Stimulated activated CD8-positive, alpha-beta memory T cell treated with anti-CD3 and anti-CD28 coated beads, Interleukin-15, amount 100 ng/mL, for 24 hours (primary cell): ENCODE measurements at places on chromosomes 1 and 21.

GRCh38 chr21:31536138-31536537, 123.4 kb upstream of the SOD1 start:
- no peak for DNase-seq

GRCh38 chr1:89847191-89847729, 26.4 kb downstream of the LRRC8D start:
- no peak for DNase-seq

GRCh38 chr21:33402001-33402979, 923 bp upstream of the IFNGR2 start:
- no peak for DNase-seq

- no peak for DNase-seq
Measured at GRCh38 chr1:8415526-8416278, 97.8 kb downstream of the SLC45A1 start.

DNA sequence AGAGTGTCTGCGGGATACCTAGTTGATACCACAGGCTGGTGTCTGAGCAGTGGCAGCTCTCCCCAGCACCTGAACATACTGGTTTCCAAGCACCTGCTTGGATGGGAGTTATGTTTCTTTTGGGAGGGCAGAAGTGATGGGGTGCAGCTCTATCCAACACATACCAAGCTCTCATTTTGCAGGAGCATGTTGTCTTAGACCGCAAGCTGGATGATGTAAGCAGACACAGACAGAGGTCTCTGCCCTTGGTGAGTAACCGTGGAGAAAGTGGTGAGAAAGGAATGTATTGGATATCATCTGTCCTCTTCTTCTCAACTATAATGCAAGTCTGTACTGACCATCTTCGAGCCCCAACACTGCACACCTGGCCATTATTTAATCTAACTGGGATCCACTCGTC, 37.4 kb downstream of the ZNF496 start:
- DNase-seq: no peak

DNA sequence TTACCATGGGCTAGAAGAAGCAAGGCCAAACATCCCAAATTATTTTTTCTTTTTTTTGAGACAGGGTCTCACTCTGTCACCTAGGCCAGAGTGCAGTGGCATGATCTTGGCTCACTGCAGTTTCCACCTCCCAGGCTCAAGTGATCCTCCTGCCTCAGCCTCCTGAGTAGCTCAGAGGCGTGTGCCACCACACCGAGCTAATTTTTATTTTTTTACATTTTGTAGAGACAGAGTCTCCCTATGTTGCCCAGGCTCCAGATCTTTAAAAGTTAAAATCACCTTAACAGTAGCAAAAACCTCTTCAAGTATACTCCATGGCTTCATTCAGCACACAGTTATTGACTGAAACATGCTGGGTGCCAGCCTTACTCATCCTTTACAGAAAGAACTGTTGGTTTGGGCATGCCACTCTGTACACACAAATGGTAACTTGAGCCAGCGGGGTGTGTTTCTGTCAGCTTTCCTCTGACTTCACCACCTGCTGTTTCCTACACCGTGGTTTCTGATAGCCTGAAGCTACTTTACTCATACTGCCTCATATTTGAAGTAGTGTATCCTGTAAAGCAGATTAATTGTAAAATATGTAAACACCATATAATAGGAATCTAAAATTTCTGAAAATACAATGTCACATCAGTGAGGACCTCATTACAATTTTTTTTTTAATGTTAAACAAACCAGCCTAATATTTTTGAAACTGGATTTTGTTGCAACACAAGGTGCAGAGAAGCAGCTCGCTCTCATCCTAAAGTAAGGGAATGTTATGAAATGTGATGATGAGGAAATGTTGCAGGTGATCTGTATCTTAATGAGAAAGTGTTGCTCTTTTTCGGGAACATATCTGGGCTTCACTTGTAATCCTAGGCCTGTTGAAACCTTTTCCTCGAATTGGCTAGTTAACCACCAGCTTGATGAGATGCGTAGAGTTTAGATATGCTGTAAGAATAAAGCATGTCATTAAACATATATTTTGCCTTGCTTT, 113.9 kb downstream of the ATP5PO start:
- DNase-seq: no peak

DNA sequence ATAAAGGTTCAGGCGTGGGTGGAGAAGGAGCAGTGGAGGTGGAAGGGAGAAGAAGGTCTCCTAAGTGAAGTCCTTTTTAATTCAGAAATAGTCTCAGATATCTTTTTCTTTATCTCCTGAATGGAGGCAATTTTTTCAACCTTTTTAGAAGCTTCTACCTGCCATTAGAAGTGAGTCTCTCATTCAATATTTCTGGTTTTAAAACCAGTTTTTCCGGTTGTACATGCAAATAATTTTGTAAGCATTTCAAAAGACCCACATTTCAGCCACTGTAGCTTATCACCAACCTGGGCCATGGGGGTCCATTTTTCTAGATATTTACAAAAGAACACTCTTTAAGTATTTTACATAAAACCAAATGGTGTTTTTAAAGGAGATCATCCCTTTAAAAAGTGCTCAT, 1280.2 kb downstream of the NCAM2 start:
- no peak for DNase-seq

- no peak for DNase-seq
Measured at GRCh38 chr1:234474375-234474774, 4.6 kb downstream of the TARBP1 start.

GRCh38 chr1:210361665-210362064, 33.0 kb downstream of the HHAT start:
- no peak for DNase-seq

DNA sequence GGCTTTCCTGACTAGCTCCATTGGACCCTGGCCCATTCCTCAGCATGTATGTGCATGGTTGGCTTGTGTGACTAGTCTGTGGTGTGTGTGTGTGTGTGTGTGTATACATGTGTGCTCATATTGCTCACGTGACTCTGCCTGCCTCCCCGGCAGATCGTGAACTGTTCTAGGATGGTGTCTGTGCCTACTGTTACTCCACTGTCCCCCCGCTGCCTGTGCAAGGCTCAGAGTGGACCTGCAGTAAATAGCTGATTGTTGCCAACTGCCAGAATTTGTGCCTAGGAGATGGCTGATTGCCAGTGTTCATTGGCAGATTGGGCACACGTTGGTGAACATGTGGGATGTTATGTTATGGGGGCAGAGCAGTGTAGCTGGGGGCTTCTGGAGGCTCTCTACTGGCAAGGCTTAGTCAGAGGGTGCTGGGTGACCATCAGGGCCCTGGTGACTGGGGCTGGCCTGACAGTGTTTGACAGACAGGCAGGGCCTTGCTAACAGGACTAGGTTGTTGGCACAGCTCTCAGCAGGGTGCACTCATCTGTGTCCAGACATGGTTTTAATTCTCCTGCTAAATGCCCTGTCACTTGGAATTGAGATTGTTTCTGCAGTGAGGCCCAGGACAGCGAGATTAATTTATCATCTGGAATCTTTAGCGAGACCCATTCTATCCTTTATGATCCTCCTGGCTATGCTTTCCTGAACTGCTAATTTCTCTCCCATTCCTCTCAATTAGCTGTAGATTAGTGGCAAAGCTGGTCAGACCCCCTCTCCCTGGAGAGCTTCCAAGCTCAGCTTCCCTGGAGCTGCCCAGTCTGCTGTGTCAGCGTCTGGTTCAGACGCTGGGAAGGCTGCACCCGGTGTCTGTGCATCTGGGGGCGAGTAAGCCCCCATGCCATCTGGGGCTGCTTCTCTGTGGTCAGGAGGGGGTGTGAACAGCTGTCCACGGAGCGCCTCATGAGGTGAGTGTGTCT, 20.8 kb downstream of the SLC6A17 start:
- DNase-seq: no peak

- DNase-seq: no peak
Measured at GRCh38 chr1:155529929-155530328, 32.7 kb downstream of the ASH1L start.

GRCh38 chr1:238964631-238965030, 421.7 kb upstream of the CHRM3 start:
- no peak for DNase-seq

- DNase-seq: no peak
Measured at GRCh38 chr1:86596224-86596623, 49.3 kb downstream of the CLCA4 start.

DNA sequence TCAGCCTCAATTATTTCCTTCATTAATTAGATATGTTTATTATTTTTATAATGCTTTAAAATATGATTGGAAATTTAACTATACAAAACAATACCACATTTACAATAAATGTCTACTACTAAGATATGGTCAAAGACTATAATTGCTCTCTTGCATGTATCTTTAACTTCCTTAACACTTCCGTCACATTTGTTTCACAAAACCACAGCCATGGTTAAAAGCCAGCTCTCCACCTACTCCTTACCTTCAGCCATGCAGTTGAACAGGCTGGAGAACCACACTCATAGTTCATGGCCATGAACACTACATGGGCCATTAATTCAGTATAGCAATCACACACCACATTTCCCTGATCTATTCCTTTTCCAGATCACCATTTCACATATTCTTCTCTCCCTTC, 72.2 kb downstream of the NME7 start:
- DNase-seq: no peak

DNA sequence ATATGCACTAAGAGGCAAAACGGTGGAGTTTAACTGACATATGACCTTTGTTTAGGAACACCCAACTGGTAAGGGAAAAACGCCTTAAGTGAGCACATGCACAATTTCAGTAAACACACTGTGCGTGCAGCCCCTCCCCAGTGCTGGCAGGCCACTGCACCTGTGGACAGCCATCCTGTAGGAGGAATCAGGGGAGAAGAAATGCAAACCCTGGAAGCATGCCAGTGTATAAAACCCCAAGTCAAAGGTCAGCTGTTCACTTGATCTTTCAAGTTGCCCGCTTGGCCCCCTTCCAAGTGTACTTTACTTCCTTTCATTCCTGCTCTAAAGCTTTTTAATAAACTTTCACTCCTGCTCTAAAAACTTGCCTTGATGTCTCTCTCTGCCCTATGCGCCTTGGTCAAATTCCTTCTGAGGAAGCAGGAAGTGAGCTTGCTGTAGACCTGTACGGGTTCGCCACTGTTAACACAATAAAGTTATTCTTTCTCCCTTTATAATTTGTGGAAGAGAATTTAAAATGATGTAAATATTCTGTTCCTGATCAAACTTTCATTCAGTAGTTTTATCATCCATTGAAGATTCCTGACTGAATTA, 31.8 kb downstream of the USP25 start:
- DNase-seq: no peak

DNA sequence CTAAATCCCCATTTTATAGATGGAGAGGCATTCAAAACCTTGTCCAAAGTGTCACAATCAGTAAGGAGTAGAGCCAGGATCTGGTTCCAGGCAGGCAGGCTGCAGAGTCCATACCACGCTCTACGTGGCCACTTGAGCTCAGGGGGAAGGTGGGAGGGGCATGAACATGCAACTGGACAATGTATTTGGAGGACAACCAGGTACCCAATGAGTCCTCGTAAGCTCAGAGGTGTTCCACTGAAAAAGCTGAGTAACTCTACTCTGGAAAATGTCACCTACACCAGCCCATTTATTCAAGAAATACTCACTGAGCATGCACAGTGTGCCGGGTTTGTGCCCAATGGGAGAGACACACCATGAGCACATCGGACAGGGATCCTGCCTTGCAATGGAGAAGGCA, 11.2 kb upstream of the GUCA2B start:
- DNase-seq: no peak

DNA sequence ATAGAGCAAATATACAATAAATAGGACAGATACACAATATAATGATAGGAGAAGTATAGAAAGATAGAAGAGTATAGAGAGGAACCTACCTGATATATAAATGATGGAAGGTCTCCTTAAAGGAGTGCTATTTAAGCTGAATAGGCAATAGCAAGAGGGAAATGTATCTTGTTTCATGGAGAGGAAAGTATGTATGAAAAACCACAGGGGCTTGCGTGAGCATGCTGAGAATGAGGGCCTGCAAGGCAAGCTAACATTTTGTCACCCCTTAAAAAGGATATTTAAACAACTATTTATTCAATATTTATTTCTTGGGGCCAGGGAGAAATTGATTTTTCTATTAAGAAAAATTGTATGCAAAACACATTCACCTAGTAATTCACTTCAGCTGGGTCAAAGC, 150.9 kb upstream of the ZRANB2 start:
- DNase-seq: no peak

DNA sequence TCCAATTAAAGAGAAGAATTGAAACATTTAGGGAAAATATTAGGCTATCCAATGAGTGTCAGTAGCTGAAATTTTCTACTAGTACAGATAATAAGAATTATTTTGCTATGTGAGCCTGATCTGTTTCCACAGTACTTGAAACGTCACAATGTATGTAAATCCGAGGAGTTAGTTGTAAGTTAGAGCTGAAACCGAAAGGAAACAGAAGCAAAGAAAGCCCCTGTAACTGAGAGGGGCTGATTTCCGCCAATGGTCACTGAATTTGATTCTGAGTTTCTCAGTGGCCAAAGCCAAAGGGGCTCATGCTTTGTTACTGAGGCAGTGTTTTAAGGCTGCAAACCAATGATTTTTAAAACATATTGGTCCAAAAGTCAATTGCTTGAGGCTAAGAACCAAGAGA, 168.3 kb upstream of the DUSP10 start:
- DNase-seq: no peak
